ENCODE measurements at places on chromosomes 2 and 18. TPM values are rescaled to one million over a fixed set of nuclear protein-coding genes. Genes with fewer than 3 reads are reported as not detected.

DNA sequence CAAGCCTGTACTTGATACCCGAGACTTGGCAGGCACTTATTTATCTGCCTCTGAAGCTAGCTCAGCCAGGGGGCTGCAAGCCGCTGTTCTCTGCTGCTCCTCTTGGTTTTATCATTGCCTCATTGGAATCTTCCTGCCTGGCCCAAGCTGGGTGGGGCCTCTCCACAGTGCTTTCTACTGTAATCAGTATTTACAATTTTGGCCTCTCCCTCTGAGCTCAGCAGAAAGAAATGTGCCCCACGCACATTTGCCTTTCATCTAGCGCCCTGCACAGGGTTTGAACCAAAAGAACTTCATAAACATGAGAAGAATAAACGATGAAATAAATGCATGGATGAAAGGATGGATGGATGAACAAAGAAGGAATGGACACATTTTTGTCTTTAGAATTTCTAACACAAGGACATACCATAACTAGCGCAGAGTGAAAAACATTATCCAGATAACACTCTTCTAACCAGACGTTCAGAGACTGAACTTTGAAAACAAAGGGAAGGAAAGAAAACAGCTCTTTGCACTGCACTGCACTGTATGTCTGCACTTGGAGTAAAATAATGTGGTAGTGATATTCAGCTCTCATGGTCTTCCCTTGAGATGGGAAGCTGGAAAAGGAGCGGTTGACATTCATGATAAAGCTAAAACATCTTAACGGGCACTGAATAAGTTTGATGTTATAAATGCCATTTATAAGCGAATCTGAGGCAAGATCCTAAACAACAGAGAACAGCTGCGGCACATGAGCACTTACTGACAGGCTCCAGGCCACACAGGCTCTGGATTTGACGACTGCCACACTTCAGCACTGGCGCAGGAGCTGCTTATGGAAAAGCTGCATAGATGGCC lies 86.8 kb upstream of the SP3 start:
- peak; percentile 85 for DNase-seq

DNA sequence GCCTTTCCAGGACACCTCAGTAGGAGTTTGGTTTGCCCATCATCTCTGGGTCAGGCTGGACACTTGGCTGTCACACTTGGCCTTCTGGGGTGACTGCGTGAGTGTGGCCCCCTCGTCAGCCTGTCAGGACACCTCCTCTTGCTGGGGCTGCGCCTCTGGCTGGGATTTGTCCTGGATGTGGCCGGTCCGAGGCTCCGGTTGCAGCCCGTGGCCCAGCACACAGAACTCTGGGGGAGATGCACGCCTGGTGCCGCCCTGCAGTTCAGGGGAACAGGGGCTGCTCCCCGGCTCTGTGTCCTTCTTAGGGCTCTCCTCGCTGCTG lies 9.6 kb downstream of the PCARE start:
- DNase-seq: no peak

The RAB11FIP5 gene
- total RNA-seq: 23.8 TPM

- DNase-seq: no peak
Observed at GRCh38 chr18:73879766-73880165, 267.9 kb downstream of the FBXO15 start.

The CCDC74A gene
- total RNA-seq: 15.1 TPM

DNA sequence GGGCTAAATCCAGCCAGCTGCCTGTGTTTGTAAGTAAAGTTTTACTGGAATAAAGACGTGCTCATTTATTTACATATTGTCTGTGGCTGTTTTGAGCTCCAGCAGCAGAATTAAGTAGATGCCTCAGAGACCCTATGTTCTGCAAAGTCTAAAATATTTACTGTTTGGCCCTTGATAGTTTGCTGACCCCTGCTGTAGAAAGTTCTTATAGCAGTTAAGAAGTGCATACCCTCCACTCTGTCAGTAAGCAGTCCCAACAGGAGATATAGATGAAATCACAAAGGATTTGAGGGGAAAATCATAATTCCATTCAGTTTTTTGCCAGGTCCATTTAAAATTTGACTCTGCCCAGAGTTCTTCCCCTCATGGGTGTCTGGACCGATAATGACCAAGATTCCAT lies 50.1 kb upstream of the ITM2C start:
- DNase-seq: no peak

- DNase-seq: no peak
Observed at GRCh38 chr18:78768221-78768620, 211.4 kb upstream of the SALL3 start.

The UGT1A1 gene
- not detected for total RNA-seq

The CPS1 gene
- total RNA-seq: 3.1 TPM

DNA sequence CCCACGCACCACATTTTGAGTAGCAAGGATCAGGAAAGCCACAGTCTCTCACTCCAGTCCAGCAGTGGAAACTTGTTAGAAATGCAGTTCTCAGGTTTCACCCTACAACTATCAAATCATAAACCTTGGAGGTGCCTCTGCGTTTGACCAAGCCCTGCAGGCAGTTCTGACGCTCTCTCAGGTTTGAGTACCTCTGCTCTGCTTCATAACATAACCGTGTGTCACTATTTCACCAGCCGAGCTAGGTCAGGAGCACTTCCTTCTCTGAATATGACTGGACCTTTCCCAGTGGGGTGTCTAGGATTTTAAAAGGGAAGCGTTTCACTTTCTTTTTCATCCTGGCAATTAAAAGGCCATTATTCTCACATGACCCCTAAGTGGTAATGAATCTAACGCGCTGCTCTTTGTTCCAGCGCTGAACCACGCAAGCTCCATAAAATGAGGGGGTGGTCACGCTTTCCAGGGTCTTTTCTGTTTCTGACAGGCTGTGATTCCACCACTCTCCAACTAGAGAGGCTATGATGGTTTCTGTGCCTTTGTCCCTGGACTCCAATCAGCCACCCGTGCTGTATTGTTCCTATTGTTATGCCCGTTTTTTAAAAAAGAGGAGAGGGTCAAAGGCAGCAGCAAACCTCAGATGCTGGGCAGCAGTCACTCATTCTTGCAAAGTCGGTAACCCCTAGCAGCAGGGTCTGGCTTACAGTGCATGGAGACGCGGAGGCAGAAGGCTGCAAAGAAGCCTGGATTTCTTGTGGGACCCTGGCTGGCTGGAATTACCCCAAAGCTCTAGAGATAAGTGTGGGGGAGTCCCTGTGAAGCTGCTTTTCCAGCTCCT lies 75.2 kb upstream of the CTNNA2 start:
- DNase-seq: peak; percentile 14

The CPLX4 gene
- total RNA-seq: not detected

The RUFY4 gene
- 0.15 TPM for total RNA-seq

DNA sequence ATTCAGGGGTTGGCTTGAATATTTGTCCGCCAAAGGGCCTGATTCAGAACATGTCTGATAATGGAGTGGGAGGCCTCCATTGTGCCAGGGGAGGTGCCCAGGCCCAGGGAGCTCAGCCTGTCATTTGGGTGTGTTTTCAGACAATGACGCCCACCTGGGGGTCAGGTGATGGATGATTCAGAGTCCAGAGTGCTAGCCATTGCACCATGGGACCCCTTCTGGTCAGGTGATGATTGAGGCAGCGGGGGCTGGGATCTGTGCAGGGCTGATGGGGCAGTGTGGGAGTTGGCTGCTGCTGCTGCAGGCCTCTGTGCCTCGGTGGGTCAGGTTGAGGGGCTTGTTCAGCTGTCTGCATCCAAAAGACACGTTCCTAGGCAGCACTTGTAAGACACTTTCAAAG lies 8.3 kb upstream of the ARHGEF4 start:
- DNase-seq: no peak

- no peak for DNase-seq
Observed at GRCh38 chr2:217666338-217666737, 336.5 kb downstream of the TNS1 start.

DNA sequence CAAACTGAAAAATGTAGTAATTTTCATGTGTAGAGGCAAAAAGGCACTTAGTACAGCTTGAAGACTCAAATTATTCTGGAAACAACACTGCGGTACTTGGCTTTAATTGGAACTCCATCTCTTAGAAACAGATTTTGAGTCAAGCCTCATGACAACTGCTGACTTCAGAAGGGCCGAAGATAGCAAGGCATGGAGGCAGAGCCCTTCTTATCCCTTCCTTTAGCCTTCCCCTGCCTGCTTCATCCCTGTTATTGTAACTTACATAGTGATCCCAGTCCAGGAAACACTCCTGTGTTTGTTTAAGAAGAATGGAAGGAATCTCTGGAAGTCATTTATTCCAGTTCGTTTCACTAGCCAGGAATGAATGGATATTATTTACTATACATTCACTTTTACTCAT lies 110.9 kb upstream of the FAM98A start:
- no peak for DNase-seq

DNA sequence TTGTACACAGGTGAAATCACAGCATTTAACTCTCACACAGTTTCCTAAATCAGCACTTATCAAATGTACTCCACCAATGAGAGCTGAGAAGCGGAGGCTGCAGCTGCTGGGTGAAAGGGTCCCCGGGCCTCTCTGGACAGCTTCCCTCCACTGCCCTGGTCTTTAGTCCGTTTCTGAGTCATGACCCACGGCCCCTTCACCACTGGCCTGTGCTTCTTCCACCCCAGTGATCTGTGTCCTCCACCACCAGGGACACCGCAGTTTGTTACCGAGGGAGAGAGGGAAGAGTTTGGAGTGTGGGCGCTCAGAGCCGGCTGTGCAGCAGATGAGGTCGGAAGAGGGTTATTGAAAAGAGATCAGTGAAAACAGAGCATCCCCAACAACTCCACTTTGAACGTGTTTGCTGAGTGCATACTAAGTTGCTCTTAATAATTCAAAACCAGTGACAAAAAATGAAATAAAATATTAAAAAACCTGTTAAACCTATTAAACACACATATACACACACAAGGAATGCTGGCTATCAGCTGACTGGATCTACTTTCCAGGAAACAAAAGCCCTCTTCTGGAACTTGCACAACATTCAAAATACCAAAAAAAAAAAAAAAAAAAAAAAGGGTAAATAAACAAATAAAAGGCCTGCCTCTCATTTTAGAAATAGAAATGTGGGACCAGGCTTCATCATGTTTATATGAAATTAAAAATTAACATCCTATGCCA lies 54.1 kb downstream of the PXDN start:
- DNase-seq: no peak

The IL36RN gene
- total RNA-seq: 0.09 TPM

DNA sequence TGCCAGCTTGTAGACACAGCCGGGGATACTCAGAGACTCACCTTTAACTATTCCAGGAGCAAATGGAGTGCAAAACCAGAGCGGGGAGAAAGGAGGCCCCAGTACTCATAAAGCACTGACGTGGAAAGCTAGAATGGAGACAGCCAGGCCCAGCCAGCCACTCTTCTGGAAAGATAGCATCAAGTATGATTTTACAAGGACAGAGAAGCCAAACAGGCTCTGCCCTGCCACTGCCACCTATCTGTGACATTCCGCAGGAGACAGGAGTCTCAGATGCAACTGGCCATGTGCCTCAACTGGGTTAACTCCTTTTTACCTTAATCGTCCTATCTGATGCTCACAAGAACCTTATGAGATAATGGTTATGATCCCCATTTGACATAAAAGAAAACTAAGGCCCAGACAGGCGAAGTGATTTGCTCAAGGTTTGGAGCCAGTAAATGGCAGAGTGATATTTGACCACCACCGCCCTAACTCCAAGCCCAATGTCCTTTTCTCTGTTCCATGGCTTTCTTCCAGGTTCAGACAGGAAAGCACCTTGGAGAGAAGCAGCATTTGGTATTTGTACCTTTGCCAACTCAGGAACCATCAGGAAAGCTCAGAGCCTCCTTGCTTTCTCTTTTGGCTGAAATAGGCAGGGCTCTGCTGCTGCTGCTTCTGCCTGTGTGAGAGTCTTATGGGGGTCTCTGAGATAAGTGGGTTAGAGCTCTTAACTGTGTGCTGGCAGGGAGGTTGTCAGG lies 15.6 kb downstream of the KIF3C start:
- no peak for DNase-seq

DNA sequence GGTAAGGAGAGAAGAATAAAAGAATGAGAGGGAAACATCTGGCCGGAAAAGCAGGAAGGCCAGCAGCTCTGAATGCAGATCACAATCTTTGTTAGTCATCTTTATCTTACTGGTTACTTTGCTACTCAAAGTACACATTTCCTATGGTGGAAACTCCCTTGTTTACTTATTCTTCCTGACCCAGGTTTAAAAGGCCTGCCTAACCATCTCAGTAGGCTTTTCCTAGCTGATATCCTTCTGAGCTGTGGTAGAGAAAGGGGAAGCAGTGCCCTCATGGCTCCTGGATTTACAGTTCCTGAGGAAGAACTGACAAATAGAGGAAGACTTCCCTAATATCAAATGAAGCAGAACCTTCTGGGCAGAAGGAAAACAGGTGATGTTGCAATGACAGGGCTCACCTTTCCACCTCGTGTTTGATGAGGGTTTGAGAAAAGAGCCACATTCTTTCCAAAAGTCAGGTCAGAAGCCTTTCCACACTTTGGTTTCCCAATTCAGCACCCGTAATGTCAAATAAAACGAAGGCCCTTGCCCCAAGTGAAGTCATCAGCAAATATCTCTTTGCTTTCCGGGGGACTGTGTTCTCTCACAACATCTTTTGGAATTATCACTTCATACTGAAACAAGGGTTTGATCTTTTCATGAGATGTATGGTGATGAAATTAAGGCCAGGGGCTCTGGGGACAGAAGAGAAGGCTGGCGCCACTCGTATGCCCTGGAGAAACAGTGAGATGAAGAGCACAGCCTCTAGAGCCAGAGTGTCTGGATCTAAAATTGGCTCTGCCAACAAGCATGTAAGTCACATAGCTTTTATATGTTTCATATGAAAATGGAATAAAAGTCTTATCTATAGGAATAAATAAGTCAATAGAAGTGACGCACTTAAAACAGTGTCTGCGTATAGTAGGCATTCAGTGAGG lies 26.7 kb upstream of the APOB start:
- peak; percentile 2 for DNase-seq

GRCh38 chr2:71614976-71615766 lies 161.8 kb downstream of the DYSF start:
- peak; percentile 86 for DNase-seq

DNA sequence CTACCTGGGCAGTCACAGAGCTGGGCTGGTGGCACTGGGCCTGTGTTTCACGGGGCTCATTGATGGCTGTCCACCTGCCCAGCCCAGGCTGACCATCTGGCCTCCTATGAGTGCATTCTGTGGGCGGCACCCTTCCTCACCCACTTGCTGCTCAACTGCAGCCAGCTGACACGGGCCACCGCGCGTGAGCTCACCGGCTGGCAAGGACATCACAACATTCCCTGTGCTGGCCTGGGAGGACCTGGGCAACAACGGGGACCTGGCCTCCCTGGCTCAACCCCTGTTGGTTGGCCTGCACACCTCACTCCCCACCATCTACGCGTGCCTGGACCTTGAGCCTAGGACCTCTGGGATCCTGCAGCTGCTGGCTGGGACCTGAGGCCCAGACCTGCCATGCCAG lies 98.2 kb upstream of the DTNA start:
- DNase-seq: no peak

Measured in lung (tissue), 17 donors.